ENCODE measurements at places on chromosomes 13 and 19. TPM values are rescaled to one million over a fixed set of nuclear protein-coding genes. Genes with fewer than 3 reads are reported as not detected.

Gene IGSF23
- total RNA-seq, result not detected

DNA sequence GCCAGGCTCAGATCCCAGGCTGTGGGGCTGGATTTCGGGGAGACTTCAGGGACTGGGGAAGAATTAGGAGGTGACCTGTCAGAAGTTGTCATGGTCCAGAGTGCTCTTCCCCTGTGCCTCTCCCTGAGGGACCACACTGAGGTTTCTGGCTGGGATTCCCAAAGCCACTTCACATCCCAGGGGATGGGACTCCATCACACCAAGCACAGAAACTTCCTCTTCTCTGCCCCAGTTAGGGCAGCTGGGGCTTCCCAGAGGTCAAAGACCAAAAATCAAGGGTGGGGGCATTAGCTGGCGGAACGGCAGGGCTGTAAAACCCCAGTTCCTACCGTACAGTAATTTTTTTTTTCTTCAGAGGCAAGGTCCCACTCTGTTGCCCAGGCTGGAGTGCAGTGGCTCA, 7.4 kb downstream of the FCER2 start:
- H3K4me1 ChIP-seq, result no peaks in the 10 kb centered on the region
- H3K27ac ChIP-seq, result no peak overlapping the region
- no peak for DNase-seq
- H3K36me3 ChIP-seq, result no peaks in the 10 kb centered on the region
- peaks cover 2% of the 10 kb centered on the region for H3K27me3 ChIP-seq
- no peak overlapping the region for H3K4me3 ChIP-seq

DNA sequence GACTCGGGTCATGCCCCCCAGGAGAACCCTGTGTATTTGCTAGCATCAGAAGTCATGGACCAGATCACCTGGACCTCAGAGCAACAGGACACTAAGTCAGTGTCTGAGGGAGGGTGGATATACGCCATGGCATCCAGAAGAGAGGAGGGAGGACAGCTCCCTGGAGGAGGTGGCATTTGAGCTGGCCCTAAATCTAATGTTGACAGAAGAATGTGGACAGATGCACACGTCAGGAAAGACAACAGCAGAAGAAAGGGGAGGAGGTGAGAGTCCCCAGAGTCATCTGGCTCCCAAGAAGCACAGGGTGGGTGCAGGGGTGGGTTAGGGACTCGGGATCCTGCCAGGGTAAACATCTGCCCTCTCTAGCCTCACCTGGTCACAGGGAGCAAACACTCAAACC, 24.5 kb upstream of the CCNE1 start:
- no peak overlapping the region for H3K27ac ChIP-seq
- H3K36me3 ChIP-seq, result no peaks in the 10 kb centered on the region
- H3K27me3 ChIP-seq, result no peaks in the 10 kb centered on the region
- no peak for DNase-seq

Gene PSG11
- total RNA-seq, result not detected

Gene SUGT1
- 43.2 TPM for total RNA-seq

DNA sequence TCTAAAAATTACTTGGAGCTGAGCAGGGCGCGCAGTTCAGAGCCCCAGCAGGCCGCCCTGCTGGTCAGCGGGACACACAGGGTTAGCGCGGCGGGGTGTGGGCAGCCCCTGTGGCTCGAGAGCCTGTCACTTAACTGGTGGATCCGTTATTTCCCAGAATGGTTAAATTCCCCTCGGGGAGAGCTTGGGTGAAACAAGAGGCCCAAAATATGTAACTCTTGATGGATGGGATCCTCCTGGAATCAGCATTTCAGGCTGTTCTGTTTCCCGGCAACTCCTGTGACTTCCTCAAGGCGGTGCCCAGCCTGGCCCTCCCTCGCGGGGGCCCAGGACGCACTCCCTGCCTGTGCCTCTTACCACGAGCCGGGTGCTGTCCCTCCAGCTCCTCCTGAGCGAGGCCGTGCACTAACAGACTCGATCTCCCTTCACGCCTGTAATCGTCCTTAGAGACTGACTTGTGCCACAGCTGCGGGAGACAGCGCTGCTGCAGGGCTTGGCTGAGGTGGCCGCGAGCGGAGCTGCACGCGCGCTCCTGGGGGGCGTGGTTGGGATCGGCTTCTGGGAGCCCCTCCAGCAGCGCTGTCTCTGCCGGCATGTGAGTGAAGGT, 9.7 kb downstream of the PTBP1 start:
- H3K4me1 ChIP-seq, result peaks cover 6% of the 10 kb centered on the region
- no peak overlapping the region for H3K27ac ChIP-seq
- no peaks in the 10 kb centered on the region for H3K27me3 ChIP-seq
- no peak overlapping the region for H3K4me3 ChIP-seq

- H3K36me3 ChIP-seq, result no peaks in the 10 kb centered on the region
- no peak overlapping the region for H3K4me3 ChIP-seq
- no peaks in the 10 kb centered on the region for H3K4me1 ChIP-seq
- H3K27ac ChIP-seq, result peak overlapping the region; percentile 67
- no peaks in the 10 kb centered on the region for H3K27me3 ChIP-seq
- no peak for DNase-seq
Measured at GRCh38 chr13:100428986-100429385, 159.6 kb downstream of the GGACT start.

DNA sequence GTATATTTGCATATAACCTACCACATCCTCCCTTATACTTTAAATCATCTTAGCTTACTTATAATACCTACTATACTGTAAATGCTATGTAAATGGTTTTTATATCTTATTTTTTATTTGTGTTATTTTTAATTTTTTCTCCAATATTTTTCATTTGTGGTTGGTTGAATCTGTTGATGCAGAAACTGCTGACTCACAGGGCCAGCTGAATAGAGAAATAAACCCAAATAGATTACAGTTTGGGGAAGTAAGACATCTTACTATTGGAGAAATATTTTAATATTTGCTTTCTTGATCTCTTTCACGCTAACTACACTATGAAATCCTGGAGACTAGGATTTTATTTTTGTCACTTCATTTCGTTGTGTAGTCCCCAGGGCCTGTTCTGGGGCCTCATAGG, 7.1 kb downstream of the SMAD9 start:
- no peak overlapping the region for H3K27ac ChIP-seq
- H3K4me1 ChIP-seq, result no peaks in the 10 kb centered on the region
- H3K27me3 ChIP-seq, result no peaks in the 10 kb centered on the region
- no peaks in the 10 kb centered on the region for H3K36me3 ChIP-seq
- DNase-seq, result no peak
- no peak overlapping the region for H3K4me3 ChIP-seq

Gene ZNF296
- total RNA-seq, result 6.7 TPM

DNA sequence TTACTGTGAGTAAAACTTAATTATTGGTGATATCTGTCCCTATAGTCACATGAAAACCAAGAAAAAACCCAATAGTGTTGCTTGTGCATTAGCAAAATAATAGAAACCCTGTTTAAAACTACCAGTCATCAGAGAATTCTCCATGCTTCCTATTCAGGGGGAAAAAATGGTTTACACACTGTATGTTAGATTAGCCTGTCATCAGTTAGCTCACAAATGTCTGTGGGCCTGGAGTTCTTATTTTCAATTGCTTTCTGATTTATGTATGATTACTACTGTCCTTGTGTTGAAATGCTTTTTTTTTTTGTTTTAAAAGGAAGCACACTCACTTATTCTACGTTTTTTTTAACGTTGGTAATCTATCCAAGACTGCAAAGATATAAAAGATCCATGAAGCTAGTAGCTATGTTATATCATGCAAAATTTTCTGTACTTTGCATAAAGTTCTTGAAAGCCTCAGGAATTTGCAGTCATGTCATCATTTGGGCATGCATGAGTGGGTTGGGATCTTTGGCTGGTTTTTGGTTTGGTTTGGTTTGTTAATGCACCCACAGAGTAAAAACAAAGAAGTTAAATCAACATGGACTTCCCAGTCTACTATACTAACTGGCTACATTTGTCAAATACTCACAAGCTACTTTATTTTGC, 25.9 kb downstream of the RXFP2 start:
- H3K36me3 ChIP-seq, result no peaks in the 10 kb centered on the region
- no peak for DNase-seq
- no peaks in the 10 kb centered on the region for H3K4me1 ChIP-seq

GRCh38 chr13:77574096-77574495, 38.6 kb downstream of the SCEL start:
- no peaks in the 10 kb centered on the region for H3K4me1 ChIP-seq
- no peak overlapping the region for H3K27ac ChIP-seq
- no peaks in the 10 kb centered on the region for H3K36me3 ChIP-seq
- no peaks in the 10 kb centered on the region for H3K27me3 ChIP-seq
- H3K4me3 ChIP-seq, result no peak overlapping the region

DNA sequence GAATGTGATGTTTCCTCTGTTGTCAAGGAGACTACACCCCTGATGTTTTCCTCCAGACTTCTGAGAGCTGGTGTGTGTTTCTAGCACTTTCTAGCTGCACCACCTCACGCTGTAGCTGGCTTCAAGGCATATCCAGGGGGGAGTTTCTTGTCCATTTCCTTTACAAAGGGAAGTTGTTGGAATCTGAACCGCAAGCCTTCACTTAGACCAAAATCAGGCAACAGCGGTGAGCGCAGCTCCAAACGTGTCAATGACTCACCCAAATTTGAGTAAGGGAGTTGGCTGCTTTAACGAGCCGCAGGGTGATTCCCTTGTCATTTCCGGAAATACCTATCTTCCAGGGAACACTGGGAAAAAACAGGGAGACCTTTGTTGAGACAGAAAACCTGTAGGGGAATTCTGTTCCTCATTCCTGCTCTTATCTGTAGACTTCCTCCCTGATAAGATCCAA, 2.5 kb downstream of the LDLR start:
- DNase-seq, result peak; percentile 76
- H3K36me3 ChIP-seq, result peaks cover 7% of the 10 kb centered on the region
- peak overlapping the region; percentile 95 for H3K4me3 ChIP-seq
- peak overlapping the region; percentile 95 for H3K27ac ChIP-seq
- peaks cover 44% of the 10 kb centered on the region for H3K4me1 ChIP-seq

DNA sequence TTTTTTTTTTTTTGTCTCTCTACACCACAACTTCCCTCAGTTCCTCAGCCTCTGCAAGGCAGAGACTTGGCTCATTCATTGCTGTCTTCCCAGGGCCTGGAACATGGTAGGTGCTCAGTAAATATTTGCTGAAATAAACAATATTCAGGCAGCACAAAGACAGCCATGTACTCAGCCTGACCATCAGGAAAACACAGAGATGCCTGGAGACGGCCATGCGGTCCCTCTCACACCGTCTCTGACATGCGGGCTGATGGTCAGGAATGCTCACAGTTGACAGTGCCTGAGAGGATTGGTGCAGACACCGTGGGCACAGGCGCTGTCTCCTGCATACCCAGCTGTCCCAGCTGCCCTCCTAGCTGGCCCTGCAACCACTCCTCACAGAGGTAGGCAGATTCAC, 924 bp downstream of the PRAM1 start:
- no peak for DNase-seq
- no peaks in the 10 kb centered on the region for H3K4me1 ChIP-seq
- H3K27me3 ChIP-seq, result no peaks in the 10 kb centered on the region

DNA sequence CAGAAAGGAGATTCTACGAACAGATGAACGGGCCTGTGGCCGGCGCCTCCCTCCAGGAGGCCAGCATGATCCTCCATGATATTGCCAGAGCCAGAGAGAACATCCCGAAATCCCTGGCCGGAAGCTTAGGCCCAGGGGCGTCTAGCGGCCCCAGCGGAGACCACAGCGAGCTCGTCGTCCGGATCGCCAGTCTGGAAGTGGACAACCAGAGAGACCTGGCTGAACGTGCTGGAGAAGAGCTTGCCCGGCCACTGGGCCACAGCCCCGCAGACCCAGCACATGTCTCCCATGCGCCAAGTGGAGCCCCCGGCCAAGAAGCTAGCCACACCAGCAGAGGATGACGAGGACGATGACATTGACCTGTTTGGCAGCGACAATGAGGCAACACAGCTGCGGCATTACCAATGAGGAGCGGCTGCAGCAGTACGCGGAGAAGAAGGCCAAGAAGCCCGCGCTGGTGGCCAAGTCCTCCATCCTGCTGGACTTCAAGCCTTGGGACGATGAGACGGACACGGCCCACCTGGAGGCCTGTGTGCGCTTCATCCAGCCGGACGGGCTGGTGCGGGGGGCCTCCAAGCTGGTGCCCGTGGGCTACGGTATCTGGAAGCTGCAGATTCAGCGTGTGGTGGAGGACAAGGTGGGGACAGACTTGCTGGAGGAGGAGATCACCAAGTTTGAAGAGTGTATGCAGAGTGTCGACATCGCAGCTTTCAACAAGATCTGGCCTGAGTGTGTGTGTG, 78.8 kb upstream of the FRY start:
- no peaks in the 10 kb centered on the region for H3K27me3 ChIP-seq
- no peaks in the 10 kb centered on the region for H3K4me1 ChIP-seq
- H3K4me3 ChIP-seq, result no peak overlapping the region
- no peak overlapping the region for H3K27ac ChIP-seq

GRCh38 chr19:49716154-49716553, 25.2 kb downstream of the CPT1C start:
- peak overlapping the region; percentile 34 for H3K4me3 ChIP-seq
- H3K27ac ChIP-seq, result peak overlapping the region; percentile 35
- no peaks in the 10 kb centered on the region for H3K27me3 ChIP-seq
- no peaks in the 10 kb centered on the region for H3K4me1 ChIP-seq
- peaks cover 3% of the 10 kb centered on the region for H3K36me3 ChIP-seq
- no peak for DNase-seq

DNA sequence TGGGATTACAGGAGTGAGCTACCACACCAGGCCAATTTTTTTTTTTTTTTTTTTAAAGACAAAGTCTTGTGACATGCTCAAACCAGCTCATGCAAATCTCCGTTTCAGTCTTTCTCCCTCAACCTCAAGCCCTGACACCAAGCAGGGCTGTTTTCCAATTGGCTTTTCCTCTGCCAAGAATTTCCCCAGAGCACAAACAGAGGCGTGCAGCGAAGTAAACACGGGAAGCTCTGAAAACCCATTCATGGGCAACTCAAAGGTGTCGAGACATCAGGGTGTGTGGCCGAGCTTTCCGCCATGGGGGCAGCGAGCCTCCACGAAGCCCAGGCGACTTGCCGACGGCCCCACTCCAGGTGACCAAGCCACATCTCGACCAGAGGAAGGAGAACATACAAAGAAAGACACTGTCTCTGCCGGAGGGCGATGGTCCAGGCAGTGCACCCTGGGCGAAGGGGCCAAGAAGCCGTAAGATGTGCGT, 70.0 kb downstream of the INSR start:
- DNase-seq, result no peak
- H3K4me3 ChIP-seq, result no peak overlapping the region
- no peaks in the 10 kb centered on the region for H3K4me1 ChIP-seq
- no peak overlapping the region for H3K27ac ChIP-seq
- H3K36me3 ChIP-seq, result no peaks in the 10 kb centered on the region
- no peaks in the 10 kb centered on the region for H3K27me3 ChIP-seq

GRCh38 chr13:98917116-98917515, 60.7 kb downstream of the DOCK9 start:
- H3K4me1 ChIP-seq, result no peaks in the 10 kb centered on the region
- H3K4me3 ChIP-seq, result no peak overlapping the region
- DNase-seq, result no peak
- H3K27me3 ChIP-seq, result no peaks in the 10 kb centered on the region

Measured in Panc1 (cell line).